ENCODE measurements at places on chromosomes 4 and X. TPM values are rescaled to one million over a fixed set of nuclear protein-coding genes. Genes with fewer than 3 reads are reported as not detected.
A peak's percentile ranks its signal among the peaks of the same experiment; 100 is the strongest.

GLUD2 gene
- polyA plus RNA-seq, result 3.2 TPM

FGFBP1 gene
- 1.2 TPM for polyA plus RNA-seq

PAGE3 gene
- not detected for polyA plus RNA-seq

FSTL5 gene
- 0.09 TPM for polyA plus RNA-seq

UGT2B10 gene
- not detected for polyA plus RNA-seq

CCDC160 gene
- polyA plus RNA-seq, result 7.0 TPM

CT45A2 gene
- not detected for polyA plus RNA-seq

ARL9 gene
- polyA plus RNA-seq, result 0.26 TPM

KDR gene
- 20.4 TPM for polyA plus RNA-seq

GPRASP1 gene
- 4.8 TPM for polyA plus RNA-seq

RCHY1 gene
- polyA plus RNA-seq, result 27.8 TPM

DNA sequence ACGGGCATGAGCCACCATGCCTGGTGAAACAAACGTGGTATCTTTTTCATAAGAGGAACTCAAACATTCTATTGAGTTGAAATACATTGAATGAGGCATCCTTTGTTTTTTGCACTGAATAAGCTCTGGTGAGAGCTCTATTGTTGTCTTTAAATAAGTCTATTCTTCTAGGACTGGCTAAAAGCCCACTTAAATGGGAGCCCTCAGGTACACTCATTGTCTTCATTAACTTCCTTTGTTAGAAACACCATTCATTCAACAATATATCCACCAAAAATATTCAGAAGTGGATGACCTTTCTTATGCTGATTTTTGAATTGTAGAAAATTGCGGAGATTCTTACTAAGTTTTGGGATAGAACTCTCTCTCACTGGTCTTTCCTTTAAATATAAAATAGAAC lies 568.0 kb downstream of the IL1RAPL1 start:
- DNase-seq, result no peak

DNA sequence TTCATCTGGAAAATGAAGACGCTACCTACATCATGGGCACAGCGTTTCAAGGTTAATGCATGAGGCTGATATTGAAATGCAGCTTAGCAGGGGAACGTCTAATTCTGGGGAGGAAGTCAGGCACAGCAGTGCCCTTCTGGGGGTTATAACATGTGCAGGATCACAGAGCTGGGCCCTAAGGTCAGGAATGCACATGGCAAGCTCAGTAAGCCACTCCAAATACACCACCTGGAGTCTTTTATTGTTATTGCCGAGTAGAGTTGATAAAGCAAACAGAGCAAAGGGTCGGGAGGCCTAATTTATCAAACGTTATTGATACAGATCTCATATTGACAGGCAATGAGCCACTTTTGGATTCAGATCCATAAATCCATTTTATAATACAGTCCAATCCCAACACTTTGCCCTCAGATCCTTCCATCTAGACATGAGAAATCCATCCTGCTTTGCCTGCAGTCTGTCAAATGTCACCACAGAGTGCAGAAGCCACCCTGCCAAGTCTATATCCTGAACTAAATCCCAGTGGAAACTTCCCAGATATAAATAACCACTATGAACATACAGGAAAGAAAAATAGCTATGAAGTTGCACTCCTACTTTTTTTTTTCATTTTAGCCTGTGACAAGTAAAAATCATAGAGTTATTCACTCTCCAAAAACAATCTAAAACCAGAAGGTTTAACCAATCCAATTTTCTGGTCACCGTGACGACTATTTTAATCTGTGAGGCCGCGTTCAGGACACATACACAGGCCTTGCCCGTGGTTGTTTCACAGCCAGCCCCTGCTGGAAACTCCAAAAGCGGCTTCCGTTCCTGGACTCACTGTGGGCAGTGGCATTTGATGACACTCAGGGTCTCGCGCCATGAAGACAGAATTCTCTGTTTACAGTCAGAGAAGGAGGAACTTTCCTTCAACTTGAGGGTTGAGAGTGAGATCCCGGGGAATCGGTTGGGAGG lies 335.4 kb downstream of the DHX15 start:
- DNase-seq, result no peak

GRCh38 chr4:82820689-82821088 lies 22.1 kb upstream of the SCD5 start:
- no peak for DNase-seq

DNA sequence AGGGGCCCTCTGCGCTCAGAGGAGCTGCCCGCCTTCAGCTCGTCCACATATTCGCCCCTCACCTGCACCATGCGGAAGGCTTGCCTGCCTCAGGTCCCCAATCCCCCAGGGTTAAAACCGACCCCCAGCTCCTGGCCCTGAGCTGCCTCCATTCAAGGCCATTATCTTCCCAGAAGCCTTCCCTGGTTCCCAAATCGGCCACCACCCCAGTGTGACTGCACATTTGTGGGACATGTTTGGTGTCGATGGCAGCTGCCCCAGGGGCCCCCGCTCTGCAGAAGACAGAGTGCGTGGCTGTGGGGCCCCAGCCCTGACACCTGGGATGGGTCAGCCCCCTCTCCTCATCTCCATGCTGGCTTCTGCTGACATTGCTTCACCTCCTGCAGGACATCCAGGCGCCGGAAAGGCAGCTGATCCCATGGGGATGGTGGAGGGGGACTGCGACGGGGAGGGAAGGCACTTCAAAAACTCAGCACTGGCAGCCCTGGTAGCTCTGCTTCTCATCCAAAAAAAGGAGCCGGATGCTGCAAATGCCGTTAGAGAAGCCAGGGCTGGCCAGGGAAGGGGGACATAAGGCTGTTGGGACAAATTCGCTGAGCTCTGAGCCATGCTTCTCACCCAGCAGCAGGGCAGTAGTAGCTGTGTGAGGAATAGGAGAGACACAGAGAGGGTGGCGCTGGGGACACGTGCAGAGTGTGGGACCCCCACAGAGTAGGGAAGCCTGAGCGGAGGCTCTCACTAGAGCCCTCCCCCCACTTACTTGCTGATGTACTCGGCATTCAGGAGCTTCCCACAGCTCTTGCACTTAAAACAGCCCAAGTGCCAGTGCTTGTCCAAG lies 78.5 kb downstream of the ABLIM2 start:
- peak; percentile 59 for DNase-seq

- no peak for DNase-seq
These were observed 26.2 kb downstream of the ARL9 start for GRCh38 chr4:56531823-56532222.

- no peak for DNase-seq
These were observed 610.1 kb downstream of the PCDH19 start for GRCh38 chrX:99800016-99800415.

- DNase-seq, result no peak
These were observed 72.7 kb upstream of the H2AZ1 start for GRCh38 chr4:100022792-100023222.

GRCh38 chrX:41085878-41086626 lies 807 bp downstream of the USP9X start:
- DNase-seq, result peak; percentile 73

DNA sequence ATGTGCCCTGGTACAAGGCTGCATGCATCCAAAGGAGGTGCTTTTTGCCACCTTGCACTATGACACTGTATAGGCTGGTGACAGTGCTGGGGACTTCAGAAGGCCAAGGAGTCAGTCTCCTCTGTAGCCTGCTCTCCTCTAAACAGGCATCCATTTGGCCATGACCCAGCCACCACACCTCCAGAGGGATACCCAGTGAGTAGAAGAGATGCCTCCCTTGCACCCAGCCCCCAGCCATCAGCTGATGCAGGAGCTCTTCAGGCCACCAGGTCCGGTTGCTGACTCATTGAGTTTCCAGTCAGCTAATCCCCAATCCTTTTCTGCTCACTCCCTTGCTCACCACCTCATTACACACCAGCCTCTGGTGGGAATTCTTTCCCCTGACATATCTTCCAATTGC lies 99.8 kb downstream of the PJA1 start:
- no peak for DNase-seq

GRCh38 chr4:89598602-89599001 lies 238.4 kb downstream of the SNCA start:
- DNase-seq, result no peak

GRCh38 chr4:165355900-165356300 lies 22.9 kb upstream of the CPE start:
- DNase-seq, result no peak

- peak; percentile 92 for DNase-seq
These were observed at the start of gene FAM47E for GRCh38 chr4:76251441-76252270. Gene FAM47E (plus strand): TSS chr4:76251721. CDS start chr4:76251747, 26 bp downstream.

DNA sequence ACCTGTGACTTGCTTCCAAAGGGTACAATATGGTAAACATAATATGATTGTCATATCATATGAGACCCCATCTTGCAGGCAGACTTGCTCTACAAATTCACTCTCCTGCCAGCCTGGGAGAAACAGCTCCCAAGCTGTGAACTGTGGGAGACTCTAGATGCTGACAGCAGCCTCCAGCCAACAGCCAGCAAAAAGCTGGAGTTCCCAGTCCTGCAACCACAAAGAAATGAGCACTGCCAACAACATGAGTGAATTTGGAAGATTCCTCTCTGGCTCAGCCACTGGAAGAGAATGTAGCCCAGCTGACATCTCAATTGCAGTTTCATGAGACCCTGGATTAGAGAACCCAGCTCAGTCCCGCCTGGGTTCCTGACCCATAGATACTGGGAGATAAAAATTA lies 145.4 kb downstream of the QDPR start:
- DNase-seq, result no peak

DNA sequence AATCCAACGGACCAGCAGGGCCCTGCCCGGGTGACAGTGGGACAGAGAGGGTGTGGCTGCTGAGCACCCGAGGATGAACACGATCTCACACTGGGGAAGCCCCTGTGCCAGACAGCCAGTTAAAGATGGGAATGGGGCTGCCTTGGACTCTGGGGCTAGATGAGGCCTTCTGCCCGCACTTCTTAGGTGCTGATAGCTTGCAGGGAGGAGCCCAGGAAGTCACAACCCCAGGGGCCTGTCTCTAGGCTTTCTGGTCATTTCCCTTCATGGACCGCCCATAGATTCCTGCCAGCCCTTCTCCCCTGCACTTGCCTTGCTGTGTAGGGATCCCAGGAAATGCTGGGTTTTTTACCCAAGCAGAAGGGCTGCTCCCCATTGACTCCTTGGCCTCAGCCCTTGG lies 6.2 kb downstream of the ZNF275 start:
- no peak for DNase-seq

Data from kidney (tissue), 22 donors.